ENCODE measurements at places on chromosomes 5 and 9. TPM values are rescaled to one million over a fixed set of nuclear protein-coding genes. Genes with fewer than 3 reads are reported as not detected.
A peak's percentile ranks its signal among the peaks of the same experiment; 100 is the strongest.

DNA sequence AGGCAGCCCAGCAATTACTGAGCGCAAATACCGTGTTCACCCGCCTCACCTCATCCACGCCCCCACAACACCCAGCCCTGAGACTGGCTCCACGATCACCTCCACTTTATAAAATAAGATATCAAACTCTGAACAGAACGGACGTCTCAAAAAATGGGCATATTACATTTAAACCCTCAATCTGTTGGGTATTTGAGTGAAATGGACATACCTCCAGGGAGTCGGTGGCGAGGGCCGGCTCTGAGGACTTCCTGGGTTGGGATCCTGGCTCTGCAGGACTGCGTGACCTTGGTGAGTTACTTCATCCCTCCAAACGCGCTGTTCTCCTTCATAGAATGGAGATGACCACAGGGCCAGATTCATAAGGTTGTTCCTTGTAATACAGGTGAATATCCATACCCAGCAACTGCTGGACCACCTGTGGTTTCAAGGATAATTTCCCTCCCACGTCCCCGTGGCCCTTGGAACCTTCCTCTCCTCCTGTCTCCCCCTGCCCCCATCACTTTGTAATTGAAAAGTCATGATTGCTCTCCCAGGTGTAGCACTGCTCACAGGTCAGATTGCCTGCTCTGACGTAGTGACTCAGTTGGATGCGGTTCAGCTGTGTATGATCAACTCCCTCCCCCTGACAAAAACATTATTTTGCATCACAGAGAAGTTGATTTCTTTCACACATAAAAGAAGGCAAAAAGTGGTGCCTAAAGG lies 135.6 kb downstream of the KCNIP1 start:
- no peak for DNase-seq

DNA sequence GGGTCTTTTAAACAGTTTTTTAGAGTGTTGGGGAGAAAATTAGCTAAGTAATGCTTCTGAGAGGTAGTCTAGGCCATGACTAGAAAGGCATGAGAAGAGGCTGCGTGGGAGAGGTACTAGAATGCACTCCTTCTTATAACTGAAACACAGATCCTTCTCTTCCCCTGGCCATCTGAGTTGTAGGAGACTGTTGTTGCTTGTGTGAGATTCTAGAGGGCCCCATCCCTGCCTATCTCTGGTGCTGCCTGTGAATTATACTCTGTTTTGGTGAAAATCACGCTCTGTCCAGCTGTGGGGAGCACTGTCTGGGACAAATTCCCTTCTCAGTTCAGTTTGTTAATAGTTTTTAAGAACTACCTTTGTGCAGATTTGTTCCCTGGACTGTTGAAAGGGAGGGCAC lies 37.5 kb downstream of the MAP1B start:
- DNase-seq, result no peak

The MAMDC2 gene
- total RNA-seq, result 8.3 TPM

DNA sequence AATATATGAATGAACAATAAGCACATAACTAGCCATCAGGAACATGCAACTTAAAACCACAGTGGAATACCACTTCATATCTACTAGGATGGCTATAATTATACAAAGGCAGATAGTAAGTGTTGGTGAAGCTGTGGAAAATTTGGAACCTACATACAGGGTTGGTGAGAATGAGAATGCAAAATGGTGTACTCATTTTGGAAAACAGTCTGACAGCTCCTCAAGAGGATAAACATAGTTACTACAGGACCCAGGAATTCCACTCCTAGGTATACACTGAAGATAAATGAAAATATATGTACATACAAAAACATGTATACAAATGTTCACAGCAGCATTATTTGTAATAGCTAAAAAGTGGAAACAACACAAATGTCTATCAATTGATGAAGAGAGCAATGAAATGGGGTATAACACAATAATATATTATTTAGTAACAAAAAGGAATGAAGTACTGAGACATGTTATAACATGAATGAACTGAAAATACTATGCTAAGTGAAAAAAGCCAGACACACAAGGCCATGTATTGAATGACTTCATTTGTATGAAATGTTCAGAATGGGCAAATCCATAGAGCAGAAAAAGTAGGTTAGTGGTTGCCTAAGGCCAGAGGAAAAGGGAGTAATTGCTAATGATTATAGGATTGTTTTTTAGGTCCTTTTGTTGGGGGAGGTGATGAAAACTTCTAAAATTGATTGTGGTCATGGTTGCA lies 31.2 kb upstream of the CDK5RAP2 start:
- DNase-seq, result peak; percentile 83

DNA sequence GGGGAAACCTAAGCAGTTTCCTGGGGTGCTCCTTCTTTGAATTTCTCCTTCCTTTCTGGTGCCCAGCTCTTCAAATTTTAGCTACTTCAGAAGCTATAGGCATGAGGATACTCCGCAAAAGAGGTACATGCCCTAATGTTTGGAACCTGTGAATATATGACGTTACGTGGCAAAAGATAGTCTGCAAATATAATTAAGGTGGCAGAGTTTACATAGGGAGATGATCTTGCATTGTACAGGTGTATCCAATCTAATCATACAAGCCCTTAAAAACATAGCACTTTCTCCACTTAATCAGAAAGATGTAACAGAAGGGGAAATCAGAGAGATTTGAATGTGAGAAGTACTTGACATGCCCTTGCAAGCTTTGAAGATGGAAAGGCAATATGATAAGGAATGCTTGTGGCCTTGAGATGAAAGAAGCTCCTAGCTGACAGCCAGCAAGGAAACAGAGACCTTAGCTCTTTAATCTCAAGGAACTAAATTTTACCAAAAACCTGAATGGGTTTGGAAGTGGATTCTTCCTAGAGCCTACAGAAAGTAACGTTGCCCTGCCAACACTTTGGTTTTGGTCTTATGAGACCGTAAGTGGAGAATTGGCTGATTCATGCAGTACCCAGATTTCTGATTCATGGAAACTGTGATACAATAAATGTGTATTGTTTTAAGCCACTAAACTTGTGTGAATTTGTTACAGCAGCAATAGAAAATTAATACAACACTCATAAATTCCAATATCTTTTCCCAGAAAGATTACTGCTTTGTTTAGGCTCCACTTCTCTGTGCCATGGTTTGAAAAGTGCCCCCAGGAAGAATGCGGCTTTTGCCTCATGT lies 268.4 kb downstream of the FAM170A start:
- DNase-seq, result peak; percentile 52

DNA sequence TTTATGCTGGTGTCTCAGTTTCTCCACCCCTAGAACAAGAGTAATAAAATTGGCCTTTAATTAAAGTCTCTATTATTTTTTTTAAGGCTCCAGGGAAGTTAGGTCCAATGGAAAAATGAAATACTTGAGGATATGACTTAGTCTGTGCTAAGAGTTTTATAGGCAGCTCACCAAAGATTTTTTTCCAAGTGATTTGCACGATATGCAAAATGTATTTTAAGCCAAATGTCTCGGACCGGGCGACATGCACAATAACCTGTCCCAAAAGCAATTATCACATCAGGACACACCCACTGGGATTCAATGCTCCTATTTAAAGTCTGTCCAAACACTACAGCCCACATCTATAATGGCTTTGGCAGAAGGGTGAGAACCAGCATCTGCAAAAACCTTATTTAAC lies 136.1 kb upstream of the ANKH start:
- no peak for DNase-seq

DNA sequence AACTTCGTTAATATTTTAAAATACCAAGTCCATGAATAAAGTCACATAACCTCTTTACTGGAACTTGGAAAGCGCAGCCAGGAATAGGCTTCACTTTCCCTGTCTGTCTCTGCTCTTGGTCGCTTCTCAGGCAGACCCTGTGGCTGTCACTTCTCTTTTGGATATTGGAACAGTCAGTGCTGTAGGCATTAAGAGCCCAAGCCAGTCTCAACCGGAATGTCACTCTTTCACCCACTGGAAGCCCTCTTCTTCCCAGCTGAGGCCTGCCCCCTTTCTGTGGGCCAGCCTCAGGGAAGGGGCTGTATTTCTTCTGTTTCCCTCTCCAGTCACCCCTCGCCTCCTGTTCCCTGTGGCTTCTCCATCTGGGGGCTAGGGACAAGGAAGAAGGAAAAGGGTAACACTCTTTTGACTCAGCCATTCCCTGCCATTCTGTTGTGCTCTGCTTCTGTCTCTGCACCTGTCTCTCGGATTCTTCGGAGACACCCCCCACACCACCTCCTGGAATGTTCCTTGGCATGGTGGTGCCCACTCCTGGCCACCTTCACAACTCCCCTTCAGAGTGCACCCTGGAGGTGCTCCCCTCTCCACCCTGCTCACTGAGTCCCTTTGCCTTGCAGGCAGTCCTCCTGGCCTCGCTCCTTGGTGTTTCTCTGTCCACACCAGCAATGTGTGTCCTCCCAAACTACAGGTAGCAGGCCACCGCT lies 103.4 kb downstream of the TRIO start:
- no peak for DNase-seq

DNA sequence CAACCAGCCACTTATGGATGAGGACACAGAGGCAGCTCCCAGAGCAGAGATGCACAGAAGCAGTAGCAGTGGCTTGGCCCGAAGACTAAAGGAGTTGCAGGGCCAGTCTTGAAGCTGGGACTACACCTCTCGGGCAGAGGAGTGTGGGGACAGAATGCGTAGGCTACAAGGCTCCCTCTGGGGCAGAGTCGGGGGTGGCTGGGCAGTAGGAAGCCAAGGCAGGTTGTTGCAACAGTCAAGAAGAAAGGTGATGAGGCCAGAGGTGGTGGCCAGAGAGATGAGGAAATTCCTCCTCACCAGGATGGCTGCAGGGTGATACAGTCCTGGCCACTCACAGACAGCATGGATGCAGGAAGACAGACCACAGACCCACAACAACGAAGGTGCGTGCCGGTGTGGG lies 4.9 kb upstream of the N4BP3 start:
- no peak for DNase-seq

The IRX1 gene
- 23.1 TPM for total RNA-seq

DNA sequence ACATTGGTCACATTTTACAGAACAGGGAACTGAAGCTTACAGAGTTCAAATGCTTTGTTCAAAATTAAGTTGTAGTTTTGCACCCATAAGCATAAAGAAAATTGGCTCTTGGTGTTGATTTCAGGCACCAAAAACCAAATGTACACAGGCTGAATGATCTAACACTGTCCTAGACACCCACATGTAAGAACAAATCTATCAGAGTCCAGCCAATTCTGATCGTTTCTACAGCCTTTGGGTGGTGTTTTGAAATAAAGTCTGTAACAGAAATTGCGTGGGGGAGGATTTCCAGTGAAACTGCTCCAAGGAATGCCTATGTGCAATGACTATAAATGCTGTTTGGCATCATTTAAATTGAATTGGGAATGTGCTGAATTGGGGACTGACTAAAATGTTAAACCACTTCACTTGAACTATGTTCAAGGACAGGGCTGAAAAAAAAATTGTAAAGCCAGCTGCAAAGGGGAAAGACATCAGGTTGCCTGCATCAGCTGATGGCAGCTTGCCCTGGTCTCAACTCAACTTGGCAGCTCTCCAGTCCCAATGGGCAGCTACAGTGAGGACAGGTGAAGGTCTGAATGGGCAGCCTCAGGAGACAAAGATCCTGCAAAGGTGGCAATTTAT lies 92.2 kb upstream of the TRPC7 start:
- no peak for DNase-seq

GRCh38 chr9:131270171-131271015 lies 5.9 kb downstream of the FAM78A start:
- DNase-seq, result no peak

DNA sequence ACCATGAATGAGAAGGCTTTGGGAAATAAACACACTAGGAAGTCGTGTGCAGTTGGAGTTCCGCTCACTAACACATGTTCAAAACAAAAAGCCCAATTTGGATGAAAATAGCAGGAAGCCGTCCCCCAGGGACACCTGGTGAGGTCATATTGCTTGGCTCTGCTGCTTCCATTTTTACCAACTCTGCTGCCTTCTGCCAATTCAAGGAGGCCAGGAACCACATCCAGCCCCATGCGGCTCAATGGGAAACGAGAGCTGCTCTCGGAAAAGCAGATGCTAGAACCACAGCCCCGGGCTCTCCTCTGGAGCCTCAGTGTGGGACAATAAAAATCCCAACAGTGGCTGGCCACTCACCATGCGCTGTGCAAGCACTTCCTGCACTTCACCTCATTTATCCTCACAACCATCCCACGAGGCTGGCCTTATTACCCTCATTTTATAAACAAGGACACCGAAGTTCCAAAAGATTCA lies 13.4 kb downstream of the ADAM19 start:
- DNase-seq, result no peak

The SPOCK1 gene
- 27.2 TPM for total RNA-seq

The ZFP2 gene
- total RNA-seq, result 1.0 TPM

The CAVIN4 gene
- total RNA-seq, result 0.33 TPM

Measured in mammary epithelial cell (primary cell).